Hematopoietic multipotent progenitor cell treated with erythropoietin and hydrocortisone succinate and interleukin-3 and kit ligand, for 8 days (in vitro differentiated cells): ENCODE measurements at places on chromosomes 1 and 21.

DNA sequence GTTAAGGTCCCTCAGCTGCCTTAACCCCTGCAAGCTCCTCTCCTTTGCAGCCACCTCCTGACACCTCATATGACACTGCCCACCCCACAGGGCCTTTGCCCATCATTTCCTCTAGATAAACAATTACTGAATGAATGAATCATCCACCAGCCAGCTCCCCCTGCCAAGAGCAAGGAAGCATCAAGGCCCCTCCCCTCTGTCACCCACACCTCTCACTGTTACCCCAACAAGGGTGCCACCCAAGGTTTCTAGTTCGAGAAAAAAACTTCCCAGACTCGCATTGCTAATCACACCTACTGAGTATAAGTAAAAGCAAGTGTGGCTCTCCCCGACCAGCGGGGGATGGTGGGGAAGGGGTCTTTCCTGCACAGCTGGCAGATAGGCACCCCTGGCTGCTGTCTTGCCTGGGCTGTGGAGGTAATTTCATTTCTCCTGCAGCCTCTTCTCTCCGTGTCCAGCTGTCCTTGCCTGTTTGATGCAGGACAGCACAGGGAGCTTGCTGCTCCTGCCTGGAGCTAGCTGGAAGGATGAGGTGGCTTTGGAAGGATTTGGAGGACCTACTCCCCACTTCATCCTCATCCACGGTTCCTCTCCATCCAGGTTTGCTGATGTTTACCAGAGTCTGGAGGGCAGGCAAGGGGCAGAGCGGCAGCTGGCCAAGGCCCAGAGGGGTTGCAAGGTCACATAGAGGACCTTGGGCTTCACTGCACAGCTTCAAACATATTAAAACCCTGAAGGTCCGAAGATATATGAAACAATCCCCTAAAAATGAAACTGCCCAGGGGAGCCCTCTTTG lies 33.1 kb upstream of the LBR start:
- DNase-seq, result peak; percentile 55

GRCh38 chr1:182625719-182626504 lies 21.7 kb upstream of the RGS16 start:
- no peak for DNase-seq

DNA sequence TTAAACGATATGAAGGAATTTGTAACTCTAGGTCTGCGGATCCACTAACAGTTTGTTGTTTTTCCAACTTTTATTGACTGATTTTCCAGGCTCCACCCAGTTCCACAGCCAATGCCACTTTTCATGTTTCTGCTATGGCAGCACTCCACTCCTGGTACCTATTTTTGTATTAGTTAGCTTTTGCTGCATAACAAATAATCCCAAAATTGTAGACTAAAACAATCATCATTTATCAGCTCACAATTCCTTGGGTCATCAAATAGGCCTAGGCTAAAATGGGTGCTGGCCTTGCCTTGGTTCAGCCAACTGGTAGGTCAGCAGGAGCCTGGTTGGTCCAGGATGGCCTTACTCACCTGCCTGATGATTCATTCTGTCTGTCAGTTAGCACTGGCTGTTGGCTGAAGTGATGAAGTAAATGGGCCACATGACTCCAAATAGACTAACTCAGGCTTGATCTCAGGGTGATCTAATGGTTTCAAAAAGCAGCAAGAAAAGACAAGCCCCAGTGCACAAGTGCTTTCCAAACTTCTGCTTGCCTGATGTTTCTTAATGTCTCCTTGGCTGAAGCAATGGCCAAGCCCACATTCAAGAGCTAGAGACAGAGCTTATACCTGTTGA lies 3.2 kb upstream of the C8B start:
- DNase-seq, result no peak

DNA sequence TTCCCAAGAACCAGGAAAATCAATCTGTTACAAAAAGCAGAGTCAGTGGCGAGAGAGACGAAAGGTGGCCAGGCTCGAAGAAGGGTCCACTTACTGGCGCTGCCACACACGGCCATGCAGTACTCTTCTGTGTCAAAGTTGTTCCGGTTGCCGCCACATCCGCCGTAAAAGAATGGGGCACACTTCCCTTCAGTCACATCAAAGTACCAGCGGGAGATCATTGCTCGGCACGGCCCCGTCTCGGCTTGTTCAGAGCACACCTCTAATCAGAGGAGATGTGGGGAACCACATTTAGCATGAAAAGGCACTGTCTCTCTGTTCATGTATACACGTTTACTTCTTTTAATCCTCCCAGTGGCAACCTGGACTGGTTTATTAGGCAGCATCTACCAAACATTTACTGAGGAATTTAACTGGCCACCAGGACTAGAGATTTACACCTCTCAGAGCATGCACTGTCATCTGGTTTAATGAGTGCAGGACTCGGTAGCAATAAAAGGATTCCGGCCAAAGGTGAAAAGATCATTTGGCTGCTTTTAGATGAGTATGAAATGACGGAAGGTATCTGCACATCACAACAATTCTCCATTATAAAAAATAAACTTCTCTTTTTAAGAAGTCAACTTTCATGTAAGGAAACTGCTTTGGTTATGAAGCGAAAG lies 170.5 kb downstream of the APP start:
- DNase-seq, result no peak

GRCh38 chr1:70153739-70154138 lies 51.6 kb downstream of the LRRC40 start:
- DNase-seq, result no peak

DNA sequence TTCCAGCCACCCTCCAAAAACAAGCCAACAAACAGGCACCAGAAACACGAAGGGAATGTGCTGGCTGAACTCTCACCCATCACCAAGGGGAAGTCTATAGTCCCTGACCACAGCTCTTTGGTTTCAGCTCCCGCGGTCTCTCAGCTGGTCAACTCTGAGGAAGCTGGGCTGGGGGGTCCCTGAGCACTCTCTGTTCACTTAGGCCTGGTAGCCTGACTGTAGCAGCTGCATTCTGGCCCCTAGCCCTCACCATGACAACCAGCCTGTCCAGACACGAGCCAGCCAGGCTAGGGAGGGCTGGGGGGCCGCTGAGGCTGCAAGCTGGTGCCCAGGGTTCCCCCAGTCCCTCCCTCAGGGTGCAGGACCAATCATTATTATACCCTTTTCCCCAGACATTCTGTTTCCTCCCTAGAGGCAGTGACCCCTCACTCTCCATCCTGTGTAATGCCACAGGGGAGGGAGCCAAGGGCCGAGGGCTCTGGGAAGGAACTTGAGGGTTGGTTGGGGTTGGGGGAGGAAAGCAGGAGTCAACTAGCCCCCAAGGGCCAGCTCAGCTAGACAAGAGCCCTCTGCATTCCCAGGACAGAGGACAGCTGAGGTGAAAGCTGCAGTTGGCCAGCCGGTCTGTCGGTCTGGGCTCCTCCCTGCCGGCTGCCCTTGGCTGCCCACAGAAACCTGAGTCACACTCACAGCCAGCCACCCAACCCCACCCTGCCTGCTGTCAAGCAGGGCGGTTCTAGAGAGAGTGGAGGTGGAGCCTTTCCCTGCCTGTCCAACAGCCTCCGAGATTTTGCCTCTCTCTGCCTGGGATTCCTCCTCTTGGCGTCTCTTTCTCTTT lies 1.2 kb upstream of the TRAPPC3 start:
- peak; percentile 90 for DNase-seq

GRCh38 chr1:34874296-34874952 lies 14.9 kb upstream of the SMIM12 start:
- no peak for DNase-seq

- DNase-seq, result no peak
Measured at GRCh38 chr1:207781312-207781711, 29.5 kb downstream of the CD46 start.

DNA sequence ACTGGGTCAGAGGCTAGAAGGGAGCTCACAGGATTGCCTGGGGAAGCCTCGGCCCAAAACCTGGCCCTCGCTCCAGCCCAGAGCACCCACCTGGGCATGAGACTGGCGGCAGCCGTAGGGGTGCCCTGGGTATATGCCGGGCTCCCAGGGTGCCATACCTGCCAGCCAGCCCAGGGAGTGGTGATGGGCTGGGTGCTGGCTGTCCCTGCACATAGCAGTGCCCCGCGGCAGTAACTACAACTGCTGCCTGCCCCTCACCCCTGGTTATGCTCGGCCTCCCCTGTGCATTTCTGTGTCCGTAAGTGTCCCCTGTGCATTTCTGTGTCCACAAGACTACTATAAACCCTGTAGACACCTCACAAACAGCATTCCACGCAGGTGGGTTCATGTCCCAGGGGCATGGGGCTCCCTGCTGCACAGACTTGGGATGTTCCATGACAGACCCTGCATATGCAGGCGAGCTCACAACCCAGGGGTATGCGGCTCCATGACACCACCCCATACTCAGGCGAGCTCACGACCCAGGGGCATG lies 5.8 kb upstream of the SPATC1L start:
- no peak for DNase-seq

GRCh38 chr1:33350611-33351280 lies 29.8 kb upstream of the A3GALT2 start:
- DNase-seq, result peak; percentile 24

GRCh38 chr1:2229911-2230731 lies 2.0 kb downstream of the SKI start:
- DNase-seq, result no peak

- DNase-seq, result no peak
Measured at GRCh38 chr1:183038913-183039312, 15.7 kb downstream of the LAMC1 start.

GRCh38 chr1:101331794-101332193 lies 95.0 kb downstream of the S1PR1 start:
- no peak for DNase-seq

GRCh38 chr1:152029144-152029928 lies 7.5 kb downstream of the S100A11 start:
- DNase-seq, result no peak

DNA sequence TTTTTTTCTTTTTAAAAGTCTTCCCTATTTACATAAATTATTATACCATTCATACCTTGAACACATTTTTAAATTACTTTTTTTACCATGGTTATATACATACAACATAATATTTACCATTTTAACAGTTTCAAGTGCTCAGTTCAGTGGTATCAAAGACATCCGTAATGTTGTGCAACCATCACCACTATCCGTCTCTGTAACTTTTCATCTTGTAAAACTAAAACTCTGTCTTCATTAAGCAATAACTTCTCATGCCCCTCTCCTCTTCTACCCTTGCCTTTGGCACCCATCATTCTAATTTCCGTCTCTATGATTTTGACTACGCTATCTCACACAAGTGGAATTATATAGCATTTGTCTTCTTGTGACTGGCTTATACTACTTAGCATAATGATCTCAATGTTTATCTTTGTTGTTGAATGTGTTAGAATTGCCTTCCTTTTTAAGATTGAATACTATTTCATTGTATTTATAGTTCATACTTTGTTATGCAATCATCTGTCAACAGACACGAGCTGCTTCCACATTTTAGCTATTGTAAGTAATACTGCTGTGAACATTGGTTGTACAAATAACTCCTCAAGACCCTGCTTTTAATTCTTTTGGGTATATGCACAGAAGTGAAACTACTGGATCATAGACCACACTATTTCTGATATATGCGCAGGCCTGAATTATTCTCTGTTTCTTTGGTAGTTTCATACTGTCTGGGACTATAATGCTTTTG lies 689.5 kb upstream of the NCAM2 start:
- DNase-seq, result no peak
